NCI-H1048 (cell line): ENCODE measurements at places on chromosomes 16 and 17.

DNA sequence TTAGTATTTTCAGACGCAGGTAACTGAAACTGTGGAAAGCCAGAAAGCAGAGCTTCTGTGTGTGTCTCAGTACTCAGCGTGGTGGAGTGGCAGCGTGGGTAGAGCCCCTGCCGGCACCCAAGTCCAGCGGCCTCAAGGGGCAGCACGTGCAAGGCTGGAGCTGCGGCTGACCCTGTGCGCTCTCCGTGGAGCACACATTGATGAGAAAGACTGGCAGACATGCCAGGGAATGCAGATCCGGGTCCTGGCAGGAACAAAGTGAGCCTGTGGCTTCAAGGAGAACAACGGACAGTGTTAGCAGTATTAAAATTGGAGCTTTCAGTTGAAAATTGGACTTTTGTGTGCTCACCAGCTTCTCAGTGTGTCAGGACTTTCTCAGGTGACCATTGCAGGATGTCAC is 23.3 kb downstream of the ZC3H18 start:
- no peak for DNase-seq

- no peak for DNase-seq
Measured at GRCh38 chr16:2212362-2213324, 2.0 kb upstream of the BRICD5 start.

- no peak for DNase-seq
Measured at GRCh38 chr16:61555718-61556441, 480.4 kb downstream of the CDH8 start.

DNA sequence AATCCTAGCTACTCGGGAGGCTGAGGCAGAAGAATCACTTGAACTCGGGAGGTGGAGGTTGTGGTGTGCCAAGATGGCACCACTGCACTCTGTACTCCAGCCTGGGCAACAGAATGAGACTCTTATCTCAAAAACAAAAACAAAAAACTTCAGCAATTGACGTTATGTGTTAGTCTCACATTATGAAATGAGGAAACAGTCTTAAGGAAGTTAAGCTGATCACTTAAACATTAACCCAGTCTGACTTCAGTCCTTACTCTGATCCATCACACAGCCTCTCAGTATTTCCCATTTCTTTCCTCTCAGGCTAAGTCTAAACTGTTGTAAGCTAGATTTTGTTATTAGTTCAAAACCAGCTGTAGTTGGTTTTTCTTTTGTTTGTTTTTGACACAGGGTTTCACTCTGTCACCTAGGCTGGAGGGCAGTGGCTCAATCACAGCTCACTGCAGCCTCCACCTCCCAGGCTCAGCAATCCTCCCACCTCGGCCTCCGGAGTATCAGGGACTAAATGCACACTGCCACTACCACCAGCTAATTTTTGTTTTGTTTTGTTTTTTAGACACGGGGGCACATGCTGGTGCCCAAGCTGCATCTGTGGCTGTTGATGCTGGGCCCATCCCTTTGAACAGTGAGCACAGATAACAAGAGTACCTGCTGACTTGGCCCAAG is 6.3 kb downstream of the JPT1 start:
- no peak for DNase-seq

DNA sequence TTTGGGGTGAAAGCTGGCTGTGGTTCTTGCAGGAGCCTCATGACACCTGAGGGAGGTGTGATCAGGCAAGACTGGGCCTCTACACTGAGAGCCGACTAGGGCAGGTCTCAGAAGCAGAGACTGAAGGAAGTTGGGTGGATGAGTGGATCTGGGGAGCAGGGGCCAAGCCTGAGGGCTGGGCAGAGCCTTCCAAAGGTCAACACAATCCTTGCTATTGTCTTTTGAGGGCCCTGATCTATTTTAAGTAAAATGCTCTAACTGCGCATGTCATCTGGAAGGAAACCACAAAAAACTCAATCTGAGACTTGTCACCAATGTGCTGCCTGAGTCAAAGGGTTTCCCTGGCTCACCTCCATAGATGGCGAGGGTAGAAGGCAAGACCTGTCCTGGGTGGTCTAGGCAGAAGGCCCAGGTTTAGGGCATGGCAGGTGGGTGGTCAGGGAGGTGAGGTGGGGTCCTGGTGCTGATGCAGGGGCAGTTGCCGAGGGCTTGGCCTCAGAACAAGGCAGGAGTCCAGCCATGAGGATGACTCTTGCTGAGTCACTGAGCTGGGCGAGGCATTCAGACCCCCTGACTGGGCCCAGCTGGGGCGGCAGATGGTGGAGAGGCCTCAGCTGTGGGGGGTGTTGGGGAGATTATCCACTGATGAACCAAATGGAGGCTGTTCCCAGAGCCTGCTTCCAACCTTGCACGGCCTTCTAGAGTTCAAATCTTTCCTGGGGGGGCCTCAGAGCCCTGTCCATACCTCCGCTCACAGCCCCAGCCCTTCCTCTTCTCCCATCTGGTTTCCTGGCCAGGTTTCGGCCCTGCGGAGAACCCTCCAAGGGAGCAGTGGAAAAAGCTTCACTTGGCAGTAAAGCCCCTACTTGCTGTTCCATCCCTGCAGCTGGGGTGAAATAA is 5.1 kb downstream of the MVP start:
- DNase-seq = no peak

DNA sequence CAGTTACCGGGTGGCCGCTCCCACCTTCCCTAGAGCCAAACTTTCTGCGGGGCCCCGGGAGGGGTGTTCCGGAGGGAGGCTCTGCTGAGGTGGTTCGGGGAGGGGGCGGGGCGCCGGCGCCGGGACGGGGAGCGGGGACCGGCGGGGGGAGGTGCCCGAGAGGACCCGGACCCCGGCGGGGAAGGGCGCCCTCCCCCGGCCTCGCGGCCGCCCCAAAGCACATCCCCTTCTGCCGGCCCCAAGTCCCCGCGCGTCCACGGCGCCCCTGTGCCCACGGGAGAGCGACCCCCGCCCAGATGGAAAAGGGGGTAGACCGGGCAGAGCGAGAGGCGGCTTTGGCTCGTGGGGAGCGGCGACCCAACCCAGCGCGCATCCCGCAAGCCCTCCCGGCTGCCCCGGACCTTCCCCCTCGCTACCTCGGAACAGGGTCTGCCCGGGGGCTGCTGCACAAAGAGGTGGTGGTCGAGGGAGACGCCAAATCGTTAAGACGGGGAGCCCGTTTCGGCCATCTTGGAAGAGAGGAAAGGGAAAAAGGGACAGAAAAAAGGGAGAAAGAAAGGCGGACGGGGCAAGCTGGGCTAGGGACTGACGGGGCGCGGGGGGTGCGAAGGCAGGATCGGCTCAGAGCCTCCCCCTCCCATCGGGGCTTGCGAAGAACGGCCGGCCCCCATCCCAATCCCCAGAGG is 530 bp downstream of the PCGF2 start:
- no peak for DNase-seq

DNA sequence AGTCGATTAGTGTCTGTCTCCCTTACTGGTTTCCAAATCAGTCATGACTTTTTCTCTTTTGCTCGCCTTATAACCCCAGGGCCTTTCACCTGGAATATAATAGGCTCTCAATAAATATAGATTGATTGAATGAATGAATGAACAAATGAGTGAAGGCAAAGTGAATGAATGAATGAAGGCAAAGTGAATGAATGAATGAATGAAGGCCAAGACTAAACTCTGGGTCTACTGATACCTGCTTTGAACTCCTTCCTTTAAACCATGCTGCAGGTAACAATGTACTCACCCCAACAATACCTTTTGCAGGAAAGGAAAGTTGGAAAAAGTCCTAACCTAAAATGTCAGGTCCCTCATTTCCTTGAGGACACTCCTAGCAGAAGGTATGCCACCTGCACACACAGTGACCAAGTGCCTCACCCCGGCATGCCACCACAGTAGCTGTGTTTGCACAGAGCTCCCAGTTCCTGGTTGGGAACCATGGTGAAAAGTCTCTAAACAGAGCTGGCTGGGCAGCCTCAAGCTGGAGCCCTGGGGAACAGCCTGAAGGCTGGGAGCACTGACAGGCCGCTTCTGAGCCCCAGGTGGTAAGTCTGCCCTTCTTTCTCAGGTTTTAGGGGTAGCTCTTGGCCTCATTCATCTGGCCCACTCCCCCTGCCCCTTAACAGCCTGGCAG is 42.7 kb upstream of the ANKFN1 start:
- DNase-seq = no peak
